ENCODE measurements at places on chromosomes 5 and 9.

- no peak for DNase-seq
Observed at GRCh38 chr5:31909073-31909472, 265.0 kb downstream of the GOLPH3 start.

GRCh38 chr9:70954596-70955143 lies 166.8 kb downstream of the TRPM3 start:
- no peak for DNase-seq

DNA sequence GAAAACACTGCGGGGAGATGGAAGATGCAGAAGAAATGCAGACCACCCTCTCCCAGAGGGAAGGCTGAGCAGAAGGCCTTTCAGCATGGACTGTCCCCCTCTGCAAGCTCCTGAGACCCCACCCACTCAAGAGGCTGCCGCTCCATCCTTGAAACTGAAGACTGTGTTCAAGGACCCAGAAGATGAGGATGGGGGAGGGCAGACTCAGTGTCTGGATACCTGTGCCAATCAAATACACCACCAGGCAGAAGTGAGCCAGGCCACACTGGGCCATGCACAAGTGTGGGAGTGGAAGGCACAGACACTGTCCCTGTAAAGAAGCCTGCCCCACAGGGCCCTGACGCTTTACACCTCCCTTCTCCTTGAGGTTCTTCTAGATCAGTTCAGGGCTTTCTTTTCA lies 40.0 kb upstream of the IPPK start:
- DNase-seq, result no peak

DNA sequence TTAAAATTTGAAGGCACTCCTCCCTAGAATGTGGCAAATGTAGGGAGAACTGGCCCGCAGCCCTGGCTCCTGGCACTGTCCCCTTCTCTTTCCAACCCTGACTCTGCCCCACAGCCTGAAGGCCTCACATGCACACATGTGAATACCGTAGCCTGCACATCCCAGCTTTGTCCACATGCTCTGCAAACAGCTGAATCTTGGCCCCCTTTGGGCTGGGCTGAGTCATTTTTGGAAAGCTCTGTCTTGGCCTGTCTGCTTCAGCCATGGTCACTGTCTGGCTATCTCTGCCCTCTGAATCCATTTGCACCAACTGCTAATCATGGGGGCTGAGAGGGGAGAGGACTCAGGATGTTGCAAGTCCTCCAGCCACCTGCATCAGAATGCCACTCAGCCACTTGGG lies 22.1 kb upstream of the GALNT10 start:
- no peak for DNase-seq

- DNase-seq, result no peak
Observed at GRCh38 chr5:9362600-9362999, 183.3 kb downstream of the SEMA5A start.

- no peak for DNase-seq
Observed at GRCh38 chr9:113774963-113775362, 101.1 kb upstream of the ZNF618 start.

GRCh38 chr5:113043491-113043931 lies 66.9 kb downstream of the DCP2 start:
- no peak for DNase-seq

- DNase-seq, result no peak
Observed at GRCh38 chr5:117942861-117943519, 1045.4 kb downstream of the DTWD2 start.

DNA sequence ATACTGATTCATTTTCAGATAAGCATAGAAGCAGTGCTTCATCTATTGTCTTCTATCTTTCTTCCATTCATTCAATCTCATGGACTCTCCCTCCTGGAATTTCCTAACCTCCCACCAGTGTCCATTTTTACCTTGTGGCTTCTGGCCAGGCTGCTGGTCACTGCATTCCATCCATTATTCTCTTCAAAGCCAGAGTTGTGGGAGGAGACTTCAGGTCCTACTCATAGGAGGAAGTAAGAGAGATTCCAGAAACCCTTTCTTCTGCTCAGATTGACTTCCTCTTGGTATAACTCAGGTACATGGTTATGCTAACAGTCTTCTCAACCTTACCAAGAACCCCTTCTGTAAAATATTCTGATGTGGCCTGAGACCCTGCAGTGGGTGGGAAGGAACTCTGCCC lies 153.3 kb upstream of the SLC12A2 start:
- DNase-seq, result no peak

GRCh38 chr9:38419181-38419580 lies 5.1 kb downstream of the IGFBPL1 start:
- no peak for DNase-seq

- DNase-seq, result no peak
Observed at GRCh38 chr5:113250341-113250953, 184.3 kb downstream of the TSSK1B start.

GRCh38 chr5:132387640-132388117 lies 18.2 kb downstream of the SLC22A5 start:
- no peak for DNase-seq

GRCh38 chr9:8916771-8917170 lies 1117.2 kb upstream of the DMAC1 start:
- no peak for DNase-seq

GRCh38 chr9:92614123-92614510 lies 55.8 kb downstream of the IPPK start:
- DNase-seq, result no peak

DNA sequence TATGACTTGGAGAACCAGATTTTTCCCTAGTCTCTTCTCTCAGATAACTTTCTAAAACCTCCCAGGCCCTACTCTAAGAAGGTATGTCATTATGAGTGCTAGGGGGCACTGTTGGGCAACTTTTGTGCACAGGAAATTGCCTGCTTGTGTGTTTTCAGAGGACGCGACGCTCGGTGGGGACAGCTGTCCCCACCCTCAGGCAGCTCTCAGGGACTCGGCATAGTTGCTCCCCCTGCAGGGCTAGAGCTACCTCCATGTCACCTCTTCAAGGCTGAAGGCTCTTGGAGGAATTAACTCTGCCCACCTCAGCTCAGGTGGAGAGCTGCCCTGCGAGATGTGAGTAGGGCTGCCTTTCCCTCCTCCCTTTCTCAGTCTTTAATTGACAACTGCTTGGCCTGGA lies 10.2 kb upstream of the TIFAB start:
- peak; percentile 26 for DNase-seq

GRCh38 chr9:87301371-87301770 lies 196.3 kb upstream of the DAPK1 start:
- DNase-seq, result no peak

- DNase-seq, result no peak
Observed at GRCh38 chr9:34544035-34544434, 21.2 kb upstream of the ENHO start.

- no peak for DNase-seq
Observed at GRCh38 chr9:109765830-109766229, 14.2 kb upstream of the PALM2AKAP2 start.

DNA sequence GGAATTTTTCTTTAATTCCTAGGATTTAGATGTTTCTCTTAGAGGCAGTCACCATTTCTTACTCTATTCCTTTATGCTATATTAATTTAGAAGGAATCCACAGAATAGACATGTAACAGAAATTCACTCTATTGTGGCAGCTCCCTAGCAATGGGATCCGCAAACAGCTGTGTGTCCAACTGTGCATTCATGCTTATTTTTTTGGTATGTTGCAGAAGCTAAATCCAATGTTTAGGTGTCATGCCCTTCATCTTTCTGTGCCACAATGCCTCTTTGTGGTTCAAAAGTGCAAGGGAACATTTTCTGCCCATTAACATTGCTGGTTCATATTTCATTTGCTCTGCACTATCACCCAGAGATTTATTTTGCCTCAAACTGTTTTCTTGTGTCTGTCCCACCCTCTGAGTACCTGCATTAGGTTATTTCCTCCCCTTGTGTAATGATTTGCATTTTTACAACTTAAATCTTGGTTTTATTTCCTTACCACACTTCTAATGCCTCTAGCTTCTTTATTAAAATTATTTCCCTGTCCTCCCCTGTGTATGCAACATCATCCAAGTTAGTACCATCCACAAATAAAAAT lies 816.5 kb downstream of the EFNA5 start:
- no peak for DNase-seq

DNA sequence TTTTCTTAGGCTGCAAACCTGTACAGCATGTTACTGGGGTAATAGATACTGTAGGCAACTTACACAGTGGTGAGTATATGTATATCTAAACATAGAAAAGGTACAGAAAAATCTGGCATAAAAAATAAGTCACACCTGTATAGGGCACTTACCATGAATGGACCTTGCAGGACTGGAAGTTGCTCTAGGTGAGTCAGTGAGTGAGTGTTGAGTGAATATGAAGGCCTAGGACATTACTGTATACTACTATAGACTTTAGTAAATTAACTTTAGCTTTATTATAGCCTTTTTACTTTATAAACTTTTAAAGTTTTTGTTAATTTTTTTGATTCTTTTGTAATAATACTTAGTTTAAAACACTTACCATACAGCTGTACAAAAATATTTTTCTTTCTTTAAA lies 51.3 kb downstream of the DENND4C start:
- no peak for DNase-seq

- DNase-seq, result no peak
Observed at GRCh38 chr9:118439441-118439840, 735.2 kb downstream of the TLR4 start.

- DNase-seq, result no peak
Observed at GRCh38 chr5:169653091-169653490, 16.0 kb downstream of the DOCK2 start.

GRCh38 chr5:110945874-110946436 lies 125.6 kb upstream of the TSLP start:
- no peak for DNase-seq

GRCh38 chr5:20276959-20277263 lies 288.9 kb upstream of the CDH18 start:
- DNase-seq, result no peak

DNA sequence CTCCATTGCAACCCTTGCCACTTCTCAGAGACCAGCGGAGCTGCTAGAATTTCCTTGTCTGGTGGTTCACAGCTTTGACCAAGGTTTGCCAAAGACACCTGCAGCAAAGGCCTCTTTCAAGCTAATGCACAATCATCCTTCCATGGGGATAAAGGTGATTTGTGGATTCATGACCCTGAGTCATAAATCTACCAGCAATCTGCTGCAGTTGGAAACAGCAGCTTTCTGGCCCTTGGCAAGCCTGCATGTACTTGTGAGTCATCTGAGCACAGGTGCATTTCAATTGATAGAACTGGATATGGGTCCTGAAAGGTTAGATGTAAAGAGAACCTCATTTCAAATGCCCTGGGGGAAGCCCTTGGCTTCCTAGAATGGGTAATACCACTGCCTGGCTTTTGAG lies 21.6 kb upstream of the TCF7 start:
- no peak for DNase-seq

DNA sequence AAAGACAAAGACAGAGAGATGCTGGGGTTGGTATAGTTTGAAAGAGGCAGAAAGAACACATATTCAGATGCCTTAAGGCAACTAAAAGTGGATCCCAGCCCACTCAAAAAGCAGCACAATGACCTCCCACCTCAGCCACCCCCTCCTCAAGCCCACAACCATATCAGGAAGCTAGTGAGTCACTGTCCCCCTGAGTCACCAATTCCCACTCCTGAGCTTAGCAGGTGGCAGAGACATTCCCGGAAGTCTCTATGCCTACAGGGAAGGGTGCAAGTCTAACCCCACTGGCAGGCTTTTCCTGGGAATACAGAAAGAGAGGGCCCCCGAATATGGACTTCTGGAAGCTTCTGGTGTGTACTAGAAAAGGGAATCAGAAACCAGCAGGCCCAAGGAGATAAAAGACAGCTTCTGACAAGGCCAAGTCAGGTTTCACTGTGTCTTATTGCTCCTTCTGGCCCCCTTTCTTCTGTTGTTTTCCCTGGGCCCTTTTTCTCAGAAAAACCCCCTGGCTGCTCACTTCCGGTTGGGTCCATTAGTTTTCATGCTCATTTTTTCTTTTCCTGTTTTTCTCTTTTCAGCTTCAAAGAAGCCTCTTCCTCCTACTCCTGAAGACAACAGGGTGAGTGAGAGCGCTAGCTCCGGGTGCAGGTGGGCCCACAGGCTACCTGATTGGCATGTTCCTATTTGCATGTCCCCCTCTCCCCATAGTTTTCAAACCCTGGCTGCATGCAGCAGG lies 36.8 kb downstream of the ITK start:
- peak; percentile 44 for DNase-seq

DNA sequence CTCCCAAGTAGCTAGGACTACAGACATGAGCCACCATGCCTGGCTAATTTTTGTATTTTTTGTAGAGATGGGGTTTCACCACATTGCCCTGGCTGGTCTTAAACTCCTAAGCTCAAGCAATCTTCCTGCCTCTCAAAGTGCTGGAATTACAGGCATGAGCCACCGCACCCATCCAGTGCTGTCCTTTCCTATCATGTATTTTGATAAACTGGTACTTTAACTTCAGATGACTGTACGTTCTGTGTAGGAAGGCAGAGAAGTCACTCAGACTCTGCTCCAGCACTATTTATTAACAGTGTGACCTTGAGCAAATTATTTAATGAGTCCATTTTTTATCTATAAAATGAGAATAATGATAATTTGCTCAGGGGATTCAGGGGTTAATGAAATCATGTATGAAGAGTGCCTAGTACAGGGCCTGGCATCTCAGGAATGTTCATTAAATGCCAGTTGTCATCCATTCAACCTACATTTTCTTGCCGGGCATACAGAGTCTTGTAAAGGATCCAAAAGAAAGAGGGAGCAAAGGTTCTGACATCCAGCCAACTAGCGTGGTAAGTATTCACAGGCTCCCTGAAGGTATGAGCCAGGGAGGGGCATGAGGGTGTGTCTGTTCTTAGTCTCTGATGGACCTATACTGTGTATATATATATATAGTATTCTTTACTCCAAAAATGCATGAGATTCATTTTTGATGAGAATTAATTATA lies 201.9 kb downstream of the PBX3 start:
- no peak for DNase-seq

- DNase-seq, result no peak
Observed at GRCh38 chr9:37624073-37624472, 26.7 kb upstream of the FRMPD1 start.

- no peak for DNase-seq
Observed at GRCh38 chr5:74392711-74393351, 247.7 kb downstream of the ENC1 start.

- no peak for DNase-seq
Observed at GRCh38 chr5:114612406-114612805, 250.5 kb downstream of the KCNN2 start.

GRCh38 chr5:56317923-56318561 lies 84.9 kb upstream of the ANKRD55 start:
- DNase-seq, result no peak

DNA sequence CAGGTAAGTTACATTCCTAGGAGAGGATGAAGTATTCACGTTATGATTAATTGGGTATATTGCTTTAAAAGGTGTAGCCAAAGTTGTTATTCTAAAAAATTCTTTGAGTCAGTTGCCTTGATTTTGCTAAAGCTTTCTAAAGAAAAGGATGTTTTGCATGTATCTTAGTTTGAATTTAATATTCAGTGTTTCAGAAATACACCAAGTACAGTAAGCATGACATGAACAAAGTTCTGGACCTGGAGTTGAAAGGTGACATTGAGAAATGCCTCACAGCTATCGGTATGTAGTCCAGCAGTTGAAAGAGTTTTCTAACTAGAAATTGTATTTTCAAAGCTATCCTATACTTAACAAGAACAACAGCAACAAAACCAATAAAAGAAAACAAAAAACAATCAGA lies 14.2 kb downstream of the ANXA1 start:
- DNase-seq, result no peak

- no peak for DNase-seq
Observed at GRCh38 chr9:88221105-88221504, 82.8 kb upstream of the SPATA31C2 start.

GRCh38 chr9:76213751-76214150 lies 180.5 kb downstream of the RFK start:
- DNase-seq, result no peak

All from activated CD4-positive, alpha-beta T cell treated with anti-CD3 and anti-CD28 coated beads, Interleukin-2, amount 50 U/mL, for 1 hour (primary cell).